ENCODE measurements at places on chromosomes 5 and 9.

- DNase-seq, result peak; percentile 67
These were observed 59.0 kb downstream of the MAP1B start for GRCh38 chr5:72166070-72166979.

DNA sequence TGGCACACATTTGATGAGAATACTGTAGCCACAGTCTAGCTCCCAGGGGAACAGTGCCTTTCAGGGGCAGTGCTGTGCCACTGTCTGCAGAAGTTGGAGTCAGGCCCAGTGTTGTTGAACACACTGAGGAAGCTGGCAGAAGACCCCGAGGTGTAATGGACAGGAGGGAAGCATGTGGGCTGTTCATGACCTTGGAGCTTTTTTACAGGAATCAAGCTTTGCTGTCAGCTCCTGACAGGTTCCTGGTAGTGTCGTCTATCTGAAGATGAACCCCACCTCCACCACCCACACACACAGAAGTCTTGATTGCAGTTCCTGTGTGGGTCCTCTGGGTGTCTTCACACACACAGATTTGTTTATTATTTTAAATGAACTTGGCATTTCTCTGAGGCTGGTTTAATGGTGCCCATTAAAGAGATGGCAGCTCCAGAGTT is 40.3 kb upstream of the TNFAIP8 start:
- peak; percentile 32 for DNase-seq

DNA sequence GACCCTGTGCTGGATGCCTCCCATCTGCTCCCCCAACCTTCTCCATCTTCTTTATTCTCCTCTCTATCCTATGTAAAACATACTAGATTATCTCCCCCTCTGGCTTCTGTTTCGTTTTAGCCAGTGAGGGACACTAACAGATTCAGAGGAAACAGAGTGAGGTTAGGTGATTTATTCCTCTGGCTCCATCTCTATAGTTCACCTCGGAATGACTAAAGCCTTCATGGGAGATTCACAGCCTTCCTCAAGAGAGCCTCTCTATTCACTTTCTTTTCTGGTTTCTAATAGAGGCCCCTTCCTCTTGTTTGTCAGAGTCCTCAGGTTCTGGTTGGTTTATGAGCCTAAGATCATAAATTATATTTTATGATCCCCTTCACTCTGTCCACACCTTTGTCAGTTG is 633.1 kb upstream of the TYRP1 start:
- DNase-seq, result no peak

DNA sequence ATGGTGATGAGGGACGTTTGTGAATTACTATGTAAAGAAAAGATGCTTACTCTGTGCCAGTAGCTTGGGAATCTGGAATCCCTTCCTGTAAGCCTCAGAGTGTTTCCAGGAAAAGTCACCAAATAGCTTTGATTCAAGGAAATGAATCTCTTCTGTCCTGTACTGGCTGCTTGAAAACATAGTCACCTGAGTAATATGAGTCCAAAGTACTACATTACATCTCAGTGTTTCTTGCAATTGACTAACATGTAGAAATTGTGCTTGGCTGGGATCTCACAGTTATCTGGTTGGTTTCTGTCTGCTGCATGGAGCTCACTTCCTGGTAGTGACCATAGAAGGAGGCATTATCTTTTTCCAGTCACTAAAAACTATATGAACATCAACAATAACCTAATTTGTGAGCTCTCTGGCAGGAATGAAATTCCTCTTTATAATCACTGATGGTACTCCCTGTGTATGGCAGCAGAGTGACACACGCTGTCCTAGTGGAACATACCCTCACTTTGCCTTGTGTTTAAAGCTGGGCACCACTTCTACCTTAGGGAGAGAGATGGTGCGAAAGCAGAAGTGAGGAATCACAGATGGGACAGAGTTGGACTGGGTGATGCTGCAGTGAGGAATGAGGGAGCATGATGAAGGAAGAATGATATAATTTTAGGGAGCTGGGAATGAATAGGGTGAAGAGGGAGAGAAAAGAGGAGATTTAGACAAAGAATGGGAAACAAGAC is 568.5 kb downstream of the RAB3C start:
- DNase-seq, result no peak

Measured in AG10803 (cell line).